ENCODE measurements at places on chromosomes 16 and 17. TPM values are rescaled to one million over a fixed set of nuclear protein-coding genes. Genes with fewer than 3 reads are reported as not detected.

OR1A2 gene
- not detected for total RNA-seq

CCL3 gene
- 1.1 TPM for total RNA-seq

DNA sequence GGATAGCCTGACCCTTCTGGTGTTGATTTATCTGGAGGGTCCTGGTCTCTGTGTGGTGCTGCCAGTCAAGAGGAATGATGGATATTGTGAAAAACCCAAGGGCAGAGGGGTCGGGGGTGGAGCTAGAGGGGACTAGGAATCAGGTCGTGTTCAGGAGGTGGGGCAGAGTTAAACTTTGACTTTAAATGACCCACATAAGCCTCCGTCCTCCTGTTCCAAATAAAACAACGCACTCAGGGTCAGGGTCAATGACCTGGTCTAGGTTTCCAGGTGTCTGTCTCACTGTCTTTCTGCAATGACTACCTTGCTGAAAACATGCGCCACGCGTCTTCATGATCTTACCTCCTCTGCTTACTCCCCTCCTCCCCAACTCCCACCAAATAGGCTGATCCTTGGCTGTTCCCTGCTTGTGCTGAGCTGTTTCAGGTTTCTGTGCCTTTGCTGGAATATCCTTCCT, 14.7 kb downstream of the AOC3 start:
- H3K4me1 ChIP-seq, result no peaks in the 10 kb centered on the region
- H3K4me3 ChIP-seq, result no peak overlapping the region
- H3K27me3 ChIP-seq, result no peaks in the 10 kb centered on the region
- no peaks in the 10 kb centered on the region for H3K36me3 ChIP-seq
- H3K27ac ChIP-seq, result no peak overlapping the region

GRCh38 chr17:61496957-61497653, 44.9 kb downstream of the TBX4 start:
- H3K4me3 ChIP-seq, result no peak overlapping the region
- H3K36me3 ChIP-seq, result no peaks in the 10 kb centered on the region

KIF2B gene
- total RNA-seq, result not detected
